ENCODE measurements at places on chromosomes 7 and 10.
A peak's percentile ranks its signal among the peaks of the same experiment; 100 is the strongest.

DNA sequence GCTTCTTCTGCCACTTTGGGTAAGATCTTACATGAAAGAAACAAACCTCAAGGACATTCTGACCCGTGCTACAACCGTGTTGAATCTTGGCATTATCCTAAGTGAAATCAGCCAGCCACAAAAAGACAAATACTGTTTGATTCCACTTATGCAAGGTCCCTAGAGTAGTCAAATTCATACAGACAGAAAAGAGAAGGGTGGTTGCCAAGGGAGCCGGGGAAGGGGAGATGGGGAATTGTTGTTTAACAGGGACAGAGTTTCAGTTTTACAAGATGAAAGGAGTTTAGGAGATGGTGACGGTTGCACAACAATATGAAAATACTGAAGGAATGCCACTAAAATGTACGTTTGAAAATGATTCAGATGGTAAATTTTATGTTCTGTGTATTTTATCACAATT lies 12.2 kb upstream of the CLEC2L start:
- DNase-seq: no peak

DNA sequence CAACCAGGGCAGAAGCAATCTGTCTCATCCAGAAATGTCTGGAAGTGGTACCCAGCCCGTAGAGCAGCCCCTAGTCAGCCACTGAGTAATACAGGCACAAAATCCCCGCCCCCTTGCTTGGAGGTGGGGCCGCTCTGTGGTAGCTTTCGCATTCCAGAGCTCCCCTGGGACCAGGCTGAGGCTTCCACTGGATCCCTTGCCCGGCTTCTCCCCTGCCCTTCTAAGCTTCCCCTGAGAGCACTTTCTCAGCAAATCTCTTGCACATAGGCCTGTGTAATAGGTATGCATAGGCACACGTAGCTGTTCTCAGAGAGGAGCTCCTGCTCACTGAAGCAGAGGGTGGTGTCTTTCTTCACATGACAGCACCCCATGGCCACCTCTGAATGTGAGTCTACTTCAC lies 144.2 kb downstream of the BMS1 start:
- no peak for DNase-seq

GRCh38 chr7:13017333-13017857 lies 330.0 kb downstream of the ARL4A start:
- no peak for DNase-seq

- DNase-seq: no peak
Observed at GRCh38 chr7:96484091-96484490, 162.2 kb upstream of the SLC25A13 start.

- no peak for DNase-seq
Observed at GRCh38 chr7:31529103-31529502, 15.2 kb downstream of the ITPRID1 start.

- no peak for DNase-seq
Observed at GRCh38 chr7:146090023-146090645, 26.5 kb upstream of the CNTNAP2 start.

DNA sequence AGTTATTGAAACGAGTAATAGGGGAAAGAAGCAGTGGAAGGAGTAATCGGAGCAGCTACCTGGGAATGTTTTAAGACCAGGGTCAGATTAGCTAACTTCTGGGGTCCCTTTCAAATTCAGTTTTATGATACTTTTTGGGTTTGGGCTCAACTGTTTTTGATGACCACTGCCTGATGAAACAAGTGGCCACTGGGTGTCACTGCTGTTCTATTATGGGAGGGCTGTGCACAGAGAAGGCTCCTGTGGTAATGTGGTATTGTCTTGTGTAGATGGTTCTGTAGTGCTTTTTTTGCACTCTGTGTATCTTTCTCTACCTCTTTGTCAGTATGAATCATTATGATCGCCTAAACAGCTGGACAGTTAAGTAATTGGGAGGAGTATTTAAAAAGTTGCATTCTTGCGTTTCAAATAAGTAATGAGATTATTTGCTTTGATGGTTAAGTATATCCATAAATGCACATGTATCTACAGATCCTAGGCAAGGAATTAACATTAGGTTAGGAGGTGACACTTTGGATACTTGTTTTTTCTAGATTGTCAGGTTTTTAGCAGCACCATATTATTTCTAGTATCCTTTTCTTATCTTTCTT lies 128.4 kb downstream of the ABCA13 start:
- DNase-seq: peak; percentile 45
